Effector memory CD4-positive, alpha-beta T cell (primary cell): ENCODE measurements at places on chromosomes 6 and 20.

- no peak for DNase-seq
Measured at GRCh38 chr6:116542426-116542825, 3.1 kb downstream of the TRAPPC3L start.

- DNase-seq = no peak
Measured at GRCh38 chr6:113018351-113019151, 671.4 kb downstream of the RFPL4B start.

- no peak for DNase-seq
Measured at GRCh38 chr6:21899708-21900107, 306.2 kb downstream of the SOX4 start.

GRCh38 chr20:32062776-32063170 is 10.7 kb downstream of the HCK start:
- no peak for DNase-seq

GRCh38 chr20:35120012-35120701 is 27.0 kb downstream of the EDEM2 start:
- no peak for DNase-seq

DNA sequence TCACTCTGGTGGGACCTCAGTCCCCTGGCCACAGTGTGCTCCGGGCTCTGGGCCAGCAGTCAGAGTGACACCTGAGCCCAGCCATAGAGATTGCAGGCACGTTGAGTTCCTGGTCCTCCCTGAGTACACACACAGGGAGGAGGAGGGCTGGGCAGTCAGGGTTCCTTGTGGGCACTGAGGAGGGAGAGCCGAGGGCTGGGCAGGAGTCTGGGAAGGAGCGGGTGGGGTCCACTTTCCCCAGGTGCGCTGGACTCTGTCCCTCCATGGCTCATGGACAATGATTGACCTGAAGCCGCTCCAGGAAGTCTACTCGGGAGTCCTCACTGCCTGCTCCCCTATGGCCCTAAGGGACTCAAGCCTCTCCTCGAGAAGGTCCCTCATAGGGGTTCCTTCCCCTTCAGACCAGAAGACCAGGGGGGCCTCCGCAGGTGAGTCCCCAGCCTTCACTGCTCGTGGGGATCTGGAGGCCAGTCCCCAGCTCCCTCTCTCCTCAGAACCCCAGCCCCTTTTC is 1.1 kb downstream of the SLC44A4 start:
- DNase-seq = no peak

DNA sequence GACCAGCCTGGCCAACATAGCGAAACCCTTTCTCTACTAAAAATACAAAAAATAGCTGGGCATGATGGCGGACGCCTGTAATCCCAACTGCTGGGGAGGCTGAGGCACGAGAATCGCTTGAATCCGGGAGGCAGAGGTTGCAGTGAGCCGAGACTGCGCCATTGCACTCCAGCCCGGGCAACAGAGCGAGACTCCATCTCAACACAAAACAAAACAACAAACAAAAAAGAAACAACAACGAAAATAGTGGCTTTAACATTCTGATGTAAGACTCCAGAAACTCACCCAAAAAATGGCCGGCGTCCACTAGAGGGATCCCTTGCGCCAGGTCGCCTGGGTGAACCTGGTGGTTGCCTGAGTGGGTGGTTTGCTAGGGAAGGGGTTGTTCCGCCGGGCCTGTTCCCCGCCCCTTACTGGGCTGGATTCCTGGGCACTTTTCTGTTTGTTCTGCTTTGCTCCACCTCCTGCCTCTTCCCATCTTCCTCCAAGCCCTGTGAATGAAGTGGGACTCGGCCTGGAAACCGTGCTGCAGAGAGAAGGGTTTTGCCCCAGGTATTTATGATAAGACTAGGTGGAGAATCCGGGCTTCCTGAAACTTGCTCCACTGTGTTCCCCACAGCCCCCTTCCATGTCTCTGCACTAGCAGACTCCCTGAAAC is 1.5 kb downstream of the PABPC1L start:
- peak; percentile 7 for DNase-seq

DNA sequence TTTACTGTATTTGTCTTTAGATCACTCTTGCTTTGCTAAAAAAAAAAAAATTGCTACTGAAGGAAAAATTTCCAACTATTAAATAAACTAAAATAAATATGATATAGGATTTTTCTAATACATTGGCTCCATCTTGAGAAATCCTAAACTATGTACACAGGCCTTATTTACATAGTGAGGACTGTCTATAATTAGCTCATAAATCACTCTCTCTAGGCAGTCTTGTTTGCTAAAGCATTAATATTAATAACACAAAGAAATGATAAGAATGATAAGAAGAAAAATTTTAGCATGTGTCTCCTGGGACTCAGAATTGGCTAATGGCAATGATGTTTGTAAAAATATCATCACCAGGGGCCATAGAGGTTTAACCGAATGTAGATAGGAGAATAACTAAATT is 13.3 kb upstream of the CRYBG1 start:
- no peak for DNase-seq

GRCh38 chr6:47371139-47371869 is 61.6 kb upstream of the TNFRSF21 start:
- DNase-seq = no peak

DNA sequence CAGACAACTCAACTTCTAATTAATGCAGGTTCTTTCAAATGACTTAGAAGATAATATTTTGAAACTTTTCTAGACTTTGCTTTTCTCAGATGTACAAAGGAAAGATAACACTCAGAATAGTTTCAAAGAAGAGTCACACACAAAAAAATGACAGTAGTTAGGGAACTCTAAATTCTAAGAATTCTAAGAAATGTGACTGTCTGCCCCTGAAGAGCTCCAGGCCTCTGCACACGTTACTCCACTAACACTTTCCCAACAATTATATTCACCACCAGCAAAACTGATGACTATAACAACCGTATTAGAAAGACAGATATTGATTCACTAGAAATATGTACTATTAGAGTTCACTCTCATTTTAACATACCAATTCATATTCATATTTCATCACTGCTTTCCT is 133.3 kb upstream of the SMLR1 start:
- no peak for DNase-seq

DNA sequence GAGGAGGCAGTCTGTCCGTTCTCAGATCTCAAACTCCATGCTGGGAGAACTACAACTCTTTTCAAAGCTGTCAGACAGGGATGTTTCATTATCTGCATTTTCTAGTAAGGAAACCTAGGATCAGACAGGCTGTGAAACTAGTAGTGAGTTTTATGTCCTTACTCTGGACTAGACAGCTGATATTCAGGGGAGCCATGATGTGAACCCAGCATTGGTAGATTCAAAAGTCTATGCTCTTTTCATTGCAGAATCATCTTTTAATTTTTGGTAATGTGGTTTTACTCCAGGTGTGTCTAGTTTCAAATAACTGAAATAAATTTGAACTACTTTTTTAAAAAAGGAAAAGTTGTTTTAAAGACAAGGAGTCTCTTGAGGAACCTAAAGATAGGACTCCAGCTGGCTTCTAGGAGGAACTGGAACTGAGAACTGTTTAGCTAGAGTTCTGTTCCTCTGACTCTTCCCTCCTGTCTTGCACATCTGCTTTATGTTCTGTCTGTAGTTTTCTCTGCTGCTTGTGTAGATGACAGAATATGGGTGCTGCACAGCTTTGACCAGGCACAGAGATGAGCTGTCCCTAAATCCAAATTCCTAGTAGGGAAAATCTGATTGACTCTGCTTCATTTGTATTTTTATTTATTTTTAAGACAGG is 27.8 kb upstream of the RNF144B start:
- DNase-seq = no peak

DNA sequence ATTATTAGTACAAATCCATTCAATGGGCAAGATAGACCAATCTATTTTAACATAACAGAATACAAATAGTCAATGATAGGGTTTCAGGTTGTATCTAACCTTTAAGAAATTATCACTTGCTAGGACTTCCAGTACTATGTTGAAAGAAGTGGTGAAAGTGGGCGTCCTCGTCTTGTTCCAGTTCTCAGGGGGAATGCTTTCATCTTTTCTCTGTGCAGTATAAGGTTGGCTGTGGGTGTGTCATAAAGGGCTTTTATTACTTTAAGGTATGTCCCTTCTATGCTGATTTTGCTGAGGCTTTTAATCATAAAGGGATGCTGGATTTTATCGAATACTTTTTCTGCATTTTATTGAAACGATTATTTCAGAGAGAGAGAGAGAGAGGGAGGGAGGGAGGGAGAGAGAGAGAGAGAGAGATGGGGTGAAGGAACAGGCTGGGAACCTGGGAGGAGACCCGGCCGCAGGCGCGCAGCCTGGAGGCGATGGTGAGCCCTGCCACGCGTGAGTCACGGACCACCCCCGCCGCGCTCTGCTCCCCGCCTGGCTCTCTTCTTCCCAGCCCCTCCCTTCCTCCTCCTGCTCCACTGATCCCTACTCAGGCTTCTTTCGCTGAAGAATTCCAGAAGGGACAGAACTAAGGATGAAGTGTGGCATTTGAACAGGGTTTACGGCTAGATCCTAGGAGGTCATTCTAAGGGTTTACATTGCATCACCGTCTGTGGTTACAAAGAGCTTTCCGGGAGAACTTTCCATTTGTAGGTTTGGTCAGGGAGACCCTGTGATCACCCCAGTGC is 45.5 kb upstream of the HLA-E start:
- DNase-seq = no peak

DNA sequence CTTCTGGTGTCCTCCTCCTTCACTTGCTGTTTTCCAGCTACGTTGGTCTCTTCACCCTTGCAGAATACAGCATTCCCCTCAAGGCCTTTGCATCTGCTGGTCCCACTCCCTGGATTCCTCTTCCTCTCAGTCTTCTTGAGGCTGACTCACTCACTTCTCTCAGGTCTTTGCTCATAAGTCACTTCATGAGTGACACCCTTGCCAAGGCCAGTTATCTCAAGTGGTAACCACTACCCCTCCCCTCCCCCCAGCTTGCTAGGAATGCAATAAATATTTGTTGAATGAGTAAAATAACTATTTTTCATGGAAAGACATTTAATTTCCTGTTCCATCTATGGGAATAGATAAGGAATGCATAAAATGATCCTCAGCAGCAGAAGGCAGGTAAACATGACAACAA is 131.7 kb downstream of the PLCB4 start:
- no peak for DNase-seq

DNA sequence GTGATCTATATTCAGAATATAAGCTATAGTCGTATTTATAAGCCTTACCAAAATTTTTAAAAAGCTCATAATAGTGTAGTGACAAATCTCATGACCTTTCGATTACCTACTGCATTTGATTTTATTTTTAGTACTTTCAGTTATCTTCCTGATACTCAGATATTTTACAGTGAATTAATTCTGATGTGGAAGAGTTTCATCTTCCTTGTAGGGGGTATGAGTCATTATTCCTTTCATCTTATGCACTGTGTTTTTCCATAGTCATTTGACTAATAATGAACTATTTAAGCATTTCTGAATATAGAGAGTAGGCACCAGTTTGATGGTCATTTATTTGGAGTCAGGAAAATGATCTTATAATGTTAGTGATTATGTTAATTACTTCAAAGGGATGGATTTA is 36.4 kb downstream of the HDGFL1 start:
- DNase-seq = no peak

GRCh38 chr6:431986-432385 is 40.4 kb downstream of the IRF4 start:
- DNase-seq = no peak

- DNase-seq = no peak
Measured at GRCh38 chr20:17403461-17403860, 127.7 kb downstream of the BFSP1 start.

- DNase-seq = no peak
Measured at GRCh38 chr6:157779705-157780604, 43.1 kb upstream of the SNX9 start.

DNA sequence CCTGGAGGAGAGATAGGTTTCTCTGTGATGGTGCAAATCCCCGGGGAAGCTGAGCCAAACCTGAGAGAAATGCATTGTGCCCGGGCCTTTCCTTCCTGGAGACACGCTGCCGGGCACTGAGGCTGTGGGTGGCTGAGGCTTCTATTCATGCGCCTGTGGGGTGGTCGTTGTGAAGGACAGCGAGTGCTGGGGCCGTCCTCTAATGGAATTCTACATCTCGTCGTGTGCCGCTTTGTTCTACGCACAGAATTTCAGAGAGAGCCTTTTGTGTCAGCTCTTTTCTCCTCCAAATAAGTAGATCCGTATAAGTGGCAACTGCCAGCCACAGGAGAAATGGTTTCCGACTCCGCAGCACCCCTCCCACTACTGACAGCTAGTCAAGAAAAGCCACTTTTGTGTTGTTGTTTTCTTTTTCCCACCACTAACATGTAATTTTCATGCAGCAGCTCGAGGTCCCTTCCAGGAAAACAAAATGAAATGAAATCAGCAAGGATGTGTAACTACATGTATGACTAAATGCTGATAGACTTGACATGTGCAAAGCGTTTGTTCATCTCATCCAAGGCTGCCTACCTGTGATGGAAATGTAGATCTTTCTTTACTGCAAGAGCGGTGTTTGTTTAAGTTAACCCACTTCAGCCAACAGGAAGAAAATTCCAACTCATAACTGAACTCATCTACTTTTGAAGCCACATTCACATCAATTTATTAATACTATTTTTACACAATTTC is 26.4 kb upstream of the PXDC1 start:
- no peak for DNase-seq

DNA sequence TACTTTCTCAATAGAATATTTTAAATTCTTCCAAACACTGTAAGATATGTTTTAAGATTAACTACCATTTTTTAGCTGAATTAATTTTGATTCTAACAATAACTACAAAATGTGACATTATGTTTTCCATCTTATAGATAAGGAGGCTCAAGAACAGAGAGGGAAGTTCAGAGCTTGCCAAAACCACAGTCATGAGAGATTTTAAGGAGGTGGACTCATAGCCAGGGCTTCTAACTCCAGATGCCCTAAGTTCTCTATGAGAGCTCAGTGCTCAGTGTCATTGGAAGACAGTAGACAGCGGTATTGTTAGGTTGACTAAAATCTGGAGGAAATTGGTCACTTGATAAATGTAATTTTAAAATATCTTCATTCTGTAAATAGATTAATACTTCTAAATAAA is 144.2 kb downstream of the PACRG start:
- no peak for DNase-seq

DNA sequence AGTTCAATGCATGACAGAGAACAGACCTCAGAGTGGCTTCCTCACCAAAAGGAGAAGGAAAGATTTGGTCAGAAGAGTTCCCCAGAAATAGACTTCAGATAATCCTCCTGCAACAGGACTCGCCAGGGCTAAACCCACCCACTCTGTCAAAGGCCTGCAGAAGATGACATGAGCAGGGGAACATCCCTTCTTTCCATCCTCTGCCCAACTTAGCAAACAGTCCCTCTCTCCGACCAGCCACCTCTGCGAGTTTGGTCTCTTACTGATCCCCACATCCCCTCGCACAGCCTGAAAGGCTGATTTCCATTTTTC is 7.5 kb downstream of the NFATC2 start:
- DNase-seq = no peak

- DNase-seq = peak; percentile 55
Measured at GRCh38 chr20:35303735-35304491, 11.7 kb upstream of the FAM83C start.
